Activated T-helper 17 cell treated with anti-CD3 and anti-CD28 coated beads, Interleukin-2, amount 50 U/mL, for 72 hours (primary cell): ENCODE measurements at places on chromosomes 3 and 15.

GRCh38 chr15:98914626-98915025, 93.0 kb downstream of the PGPEP1L start:
- peak; percentile 86 for ATAC-seq

DNA sequence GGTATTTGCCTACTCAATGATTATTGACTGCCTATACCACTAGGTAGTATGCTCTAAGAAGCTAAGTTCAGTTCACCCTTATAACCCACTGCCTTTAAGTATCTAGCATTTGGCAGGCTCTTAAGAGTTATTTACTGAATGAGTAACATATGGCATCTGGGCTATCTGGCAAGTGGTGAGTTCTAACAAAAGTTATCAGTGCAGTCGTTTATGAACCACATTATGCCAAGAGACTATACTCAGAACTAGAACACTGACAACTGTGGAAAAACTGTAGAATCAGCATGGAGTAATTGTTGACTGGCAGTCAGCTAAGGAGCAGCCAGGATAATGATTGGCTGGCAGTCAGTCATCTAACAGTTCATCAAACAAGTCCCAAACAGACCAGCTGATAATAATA, 25.8 kb downstream of the RAF1 start:
- ATAC-seq, result peak; percentile 38

GRCh38 chr15:89184886-89185526, 36.4 kb downstream of the RLBP1 start:
- no peak for ATAC-seq

DNA sequence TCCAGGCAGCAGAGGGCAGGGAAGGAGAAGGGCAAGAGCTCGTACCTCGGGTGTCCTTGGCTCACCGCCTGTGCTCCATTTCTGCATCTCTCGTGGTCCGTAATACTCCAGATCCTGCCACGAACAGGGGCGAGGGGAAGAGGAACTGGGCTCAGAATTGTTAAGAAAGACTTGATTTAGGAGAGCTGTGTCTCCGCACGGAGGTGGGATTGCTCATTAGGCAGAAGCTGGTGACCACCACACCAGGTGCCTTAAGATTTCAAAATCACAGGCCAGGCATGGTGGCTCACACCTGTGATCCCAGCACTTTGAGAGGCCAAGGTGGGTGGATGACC, 37.2 kb upstream of the BDH1 start:
- ATAC-seq, result no peak

DNA sequence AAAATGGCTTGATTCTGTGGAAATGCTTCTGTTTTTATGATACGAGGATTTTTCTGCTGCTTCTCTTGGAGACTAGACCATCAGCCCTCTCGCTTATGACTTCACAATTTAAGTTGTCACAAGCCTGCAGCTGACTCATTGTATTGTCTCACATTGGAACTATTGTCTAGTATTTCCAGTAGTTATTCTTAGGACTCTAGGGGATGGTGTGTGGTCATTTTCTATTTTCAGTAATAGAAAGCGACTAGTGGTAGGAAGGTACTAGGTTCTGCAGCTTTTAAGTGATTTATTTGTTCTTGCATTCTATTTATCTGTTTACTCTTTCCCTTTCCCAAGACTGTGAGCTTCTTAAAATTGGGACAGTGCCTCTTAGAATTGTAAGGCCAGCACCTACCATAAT, 66.3 kb upstream of the CRTC3 start:
- peak; percentile 62 for ATAC-seq

DNA sequence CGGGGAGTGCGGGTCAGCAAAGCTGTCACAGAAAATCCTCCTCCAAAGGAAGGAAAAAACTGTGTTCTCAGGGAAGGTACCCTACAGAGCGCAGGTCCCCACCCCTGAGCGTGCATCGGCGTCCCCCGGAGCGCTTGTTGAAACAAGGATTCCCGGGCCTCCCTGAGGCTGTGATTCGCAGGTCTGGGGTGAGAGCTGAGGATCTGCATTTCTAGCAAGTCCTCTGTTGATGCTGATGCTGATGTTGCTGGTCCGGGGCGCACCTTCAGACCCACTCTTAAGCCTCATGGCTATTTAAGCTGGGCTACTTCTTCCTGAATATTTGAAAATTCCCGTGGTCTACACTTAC, 226.2 kb upstream of the IGF1R start:
- no peak for ATAC-seq

- no peak for ATAC-seq
These were observed 253.3 kb downstream of the FAM43A start for GRCh38 chr3:194938845-194939531.

GRCh38 chr15:86611417-86612040, 531.9 kb downstream of the AGBL1 start:
- ATAC-seq, result peak; percentile 77
